NCI-H446 (cell line): ENCODE measurements at places on chromosomes 7 and 10.
A peak's percentile ranks its signal among the peaks of the same experiment; 100 is the strongest.

- DNase-seq, result no peak
Observed at GRCh38 chr7:114082642-114083165, 163.9 kb upstream of the PPP1R3A start.

- DNase-seq, result no peak
Observed at GRCh38 chr10:127998501-127999144, 91.7 kb downstream of the PTPRE start.

DNA sequence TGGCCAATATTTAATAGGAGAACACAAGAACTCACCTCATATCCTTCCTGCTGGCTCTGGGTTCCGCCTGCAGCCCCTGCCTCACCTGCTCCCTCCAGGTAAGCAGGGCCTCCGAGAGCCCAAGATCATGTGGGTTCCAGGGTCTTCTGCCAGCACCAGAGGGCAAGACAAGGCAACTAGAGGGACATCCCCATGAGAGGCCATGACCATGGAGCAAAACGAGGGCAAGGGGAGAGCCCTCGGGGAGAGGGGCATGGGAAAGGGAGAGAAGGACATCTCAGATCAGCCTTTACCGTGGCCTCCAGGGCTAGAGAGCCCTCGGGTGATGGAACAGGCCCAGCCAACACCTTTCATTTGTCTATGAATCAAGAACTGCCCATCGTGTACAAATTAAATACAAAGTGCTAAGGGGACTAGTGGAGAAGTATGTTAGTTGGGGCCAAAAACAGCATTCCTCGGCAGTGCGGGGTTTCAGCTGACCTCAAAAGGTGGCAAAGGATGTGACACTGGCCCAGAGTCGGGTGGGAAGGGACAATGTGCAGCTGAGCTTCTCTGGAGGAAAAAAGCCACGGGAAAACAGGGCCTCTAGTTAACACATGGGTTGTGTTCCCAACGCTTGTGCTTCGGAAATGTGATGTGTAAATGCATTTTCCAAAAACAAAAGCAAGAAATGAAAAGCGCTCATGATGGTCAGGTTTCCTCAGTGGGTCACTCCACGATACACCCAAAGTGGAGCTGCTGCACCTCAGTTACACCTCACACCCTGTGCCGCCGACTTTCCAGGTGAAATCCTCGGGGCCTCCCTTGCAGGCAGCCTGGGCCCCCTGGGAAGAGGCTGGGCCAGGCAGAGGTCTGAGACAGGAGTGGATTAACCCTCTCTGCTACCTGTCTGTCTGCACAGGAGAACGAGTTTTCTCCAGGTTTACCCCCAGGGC is 2.0 kb downstream of the AOC1 start:
- DNase-seq, result no peak

GRCh38 chr7:98771519-98771918 is 98.3 kb downstream of the TMEM130 start:
- no peak for DNase-seq

DNA sequence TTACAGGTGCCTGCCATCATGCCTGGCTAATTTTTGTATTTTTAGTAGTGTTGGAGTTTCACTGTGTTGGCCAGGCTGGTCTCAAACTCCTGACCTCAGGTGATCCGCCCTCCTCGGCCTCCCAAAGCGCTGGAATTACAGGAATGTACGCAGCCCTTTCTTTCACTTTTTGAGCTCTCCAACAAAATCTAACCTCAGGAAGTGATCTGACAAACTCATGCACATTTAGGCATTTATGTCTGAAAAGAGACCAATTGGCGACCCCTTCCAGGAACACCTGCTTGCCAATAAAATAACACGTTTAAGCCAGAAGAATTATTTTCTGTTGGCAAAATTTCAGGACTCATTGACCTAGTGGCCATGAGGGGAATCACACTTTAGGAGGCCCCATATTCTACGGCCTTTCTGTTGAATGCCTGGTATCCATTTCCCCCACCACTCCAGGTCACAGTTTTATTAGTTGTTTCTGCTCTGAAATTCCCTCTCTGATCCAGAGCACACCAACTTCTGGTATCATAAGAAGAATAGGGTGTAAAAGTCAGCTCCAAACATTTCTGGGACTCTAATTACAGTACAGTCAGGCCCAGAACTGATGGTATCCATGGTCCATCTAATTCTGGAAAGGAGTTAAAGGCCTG is 65.8 kb upstream of the FRMD4A start:
- peak; percentile 6 for DNase-seq

DNA sequence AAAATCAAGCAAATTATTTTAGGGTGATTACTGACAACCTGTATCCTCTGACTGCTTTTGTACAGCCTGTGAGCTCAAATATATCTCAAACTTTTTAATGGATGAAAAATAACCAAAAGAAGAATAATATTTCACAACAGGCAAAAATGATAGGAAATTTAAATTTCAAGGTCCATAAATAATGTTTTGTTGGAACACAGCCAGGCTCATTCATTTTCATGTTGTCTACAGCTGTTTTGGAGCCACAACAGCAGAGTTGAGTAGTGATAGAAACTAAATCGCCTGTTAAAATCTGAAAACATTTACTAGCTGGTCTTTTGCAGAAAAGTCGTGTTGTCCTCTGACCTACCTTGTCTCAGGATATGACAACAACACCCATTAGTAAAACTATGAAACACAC is 75.9 kb downstream of the GLI3 start:
- DNase-seq, result no peak

DNA sequence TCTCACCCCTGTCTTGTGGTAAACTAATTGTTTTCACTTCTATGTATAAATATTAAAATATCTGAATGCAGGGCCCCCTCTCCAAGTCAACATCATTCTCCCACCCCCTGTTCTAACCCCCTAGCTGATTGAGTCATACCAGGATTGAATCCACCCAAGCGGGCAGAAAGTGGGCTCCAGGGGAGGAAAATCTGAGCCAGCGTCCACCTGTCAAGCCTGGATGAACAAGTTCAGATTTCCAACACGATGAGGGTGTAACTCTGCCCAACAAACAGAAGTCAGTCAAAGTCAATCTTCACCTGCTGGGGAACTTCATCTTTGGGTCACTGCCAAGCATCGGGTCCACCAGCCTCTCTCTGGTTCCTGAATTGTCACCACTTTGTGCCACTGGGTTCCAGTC is 162.9 kb upstream of the CELF2 start:
- no peak for DNase-seq

GRCh38 chr7:159083001-159083697 is 61.5 kb downstream of the VIPR2 start:
- DNase-seq, result no peak

DNA sequence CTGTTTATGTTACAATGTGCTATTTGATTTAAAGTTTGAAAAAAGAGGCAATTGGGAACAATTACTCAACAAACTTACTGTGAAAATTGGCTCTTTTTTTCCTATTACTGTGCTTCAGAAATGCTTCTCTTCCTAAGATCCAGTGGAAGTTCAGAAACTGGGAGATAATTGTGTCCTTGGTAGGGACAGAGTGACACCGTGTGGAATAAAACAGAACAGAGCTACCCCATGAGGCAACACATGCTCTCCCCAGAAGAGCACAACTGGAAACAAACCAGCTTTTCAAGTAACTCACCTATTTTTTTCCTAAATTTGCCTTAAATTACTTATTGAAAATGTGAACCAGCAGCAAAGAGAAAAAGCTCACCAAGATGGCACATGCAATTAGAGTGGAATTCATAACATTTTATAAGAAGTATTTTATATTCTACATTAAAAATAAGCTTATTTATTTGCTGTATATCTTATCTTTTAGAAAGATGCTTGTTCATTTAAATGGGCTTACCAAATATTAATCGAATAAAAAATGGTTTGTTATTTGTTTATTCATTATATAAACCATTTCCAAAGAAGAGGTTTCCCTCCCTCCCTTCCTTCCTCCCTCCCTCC is 346.1 kb upstream of the ANKRD30A start:
- DNase-seq, result no peak

DNA sequence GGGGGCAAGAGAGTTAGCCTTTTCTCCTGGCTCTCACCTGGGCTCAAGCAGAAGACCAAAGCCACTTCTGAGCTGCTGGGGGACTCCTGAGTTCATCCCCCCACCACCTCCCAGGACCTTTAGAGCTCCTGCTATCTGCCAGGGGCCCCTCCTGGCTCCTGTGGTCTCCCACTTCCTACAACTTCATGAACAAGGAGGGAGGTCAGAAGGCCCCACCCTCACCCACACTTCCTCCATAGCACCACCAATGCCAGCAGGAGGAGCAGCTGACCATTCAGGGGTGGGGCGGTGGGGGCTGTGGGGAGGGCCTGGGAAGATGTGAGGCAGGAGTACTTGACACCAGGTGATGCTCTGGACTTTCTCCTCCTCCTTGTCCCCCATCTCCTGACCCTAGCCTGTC is 32.6 kb upstream of the ADCYAP1R1 start:
- DNase-seq, result no peak

DNA sequence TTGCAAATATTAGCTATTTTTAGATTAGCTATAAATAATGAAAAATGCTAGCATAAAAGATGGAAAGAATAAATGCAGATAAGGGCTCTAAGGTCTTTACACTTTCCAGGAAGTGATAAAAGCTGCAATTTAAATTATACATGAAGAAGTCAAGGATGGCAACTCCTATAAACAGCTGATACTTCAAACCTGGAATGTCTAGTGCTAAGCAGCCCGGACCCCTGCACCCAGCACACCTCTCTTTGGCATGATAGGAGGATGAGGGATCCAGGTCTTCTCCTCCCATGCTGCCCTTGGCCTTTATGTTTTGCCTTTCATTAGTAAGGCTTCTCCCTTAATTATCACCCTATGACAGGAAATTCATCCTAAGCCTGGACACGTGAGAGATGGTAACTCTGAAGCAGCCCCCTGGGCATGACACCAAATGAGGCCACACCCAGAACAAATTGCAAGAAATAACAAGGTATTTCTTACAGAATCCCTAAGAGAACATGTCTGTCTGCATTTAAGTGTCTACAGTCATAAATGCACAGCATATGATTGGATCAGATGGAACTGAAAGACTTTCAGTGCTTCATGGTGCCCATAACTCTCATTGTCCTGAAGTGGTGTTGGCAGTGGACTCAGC is 158.3 kb upstream of the PRSS1 start:
- no peak for DNase-seq

GRCh38 chr7:135341049-135341448 is 107.4 kb downstream of the STRA8 start:
- no peak for DNase-seq

- peak; percentile 83 for DNase-seq
Observed at GRCh38 chr7:120805636-120806388, 52.1 kb downstream of the TSPAN12 start.

GRCh38 chr7:43390576-43390975 is 192.3 kb upstream of the STK17A start:
- DNase-seq, result no peak

- DNase-seq, result no peak
Observed at GRCh38 chr10:76177936-76178335, 746.5 kb downstream of the LRMDA start.

DNA sequence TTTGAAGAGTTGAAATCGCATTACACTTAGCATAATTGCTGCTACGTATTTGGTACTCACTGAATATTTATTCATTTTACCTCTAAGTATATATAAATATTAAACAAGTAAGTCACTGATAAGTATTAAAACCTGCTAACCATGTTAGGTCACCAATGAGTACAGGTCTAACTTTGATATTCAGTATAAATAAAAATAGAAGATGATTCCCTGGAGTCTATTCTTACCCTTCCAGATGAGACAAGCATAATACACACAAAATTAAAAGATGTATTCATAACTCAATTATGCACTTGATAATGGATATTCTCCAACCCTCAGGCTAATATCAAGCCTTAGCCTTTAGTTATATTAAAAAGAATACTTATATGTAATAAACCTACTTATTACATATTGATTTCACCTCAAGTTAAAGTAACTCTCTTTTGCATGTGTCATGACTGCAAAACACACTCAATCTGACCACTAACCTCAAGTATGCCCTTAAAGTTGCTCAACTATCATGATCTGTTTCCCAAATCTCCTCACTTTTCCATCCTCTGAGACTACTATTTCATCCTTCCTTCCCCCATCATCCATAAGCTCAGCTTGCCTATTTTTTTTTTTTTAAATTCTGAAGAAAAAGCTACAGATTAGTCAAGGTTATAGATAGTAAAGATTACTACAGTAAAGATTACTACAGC is 46.8 kb downstream of the IPMK start:
- no peak for DNase-seq

DNA sequence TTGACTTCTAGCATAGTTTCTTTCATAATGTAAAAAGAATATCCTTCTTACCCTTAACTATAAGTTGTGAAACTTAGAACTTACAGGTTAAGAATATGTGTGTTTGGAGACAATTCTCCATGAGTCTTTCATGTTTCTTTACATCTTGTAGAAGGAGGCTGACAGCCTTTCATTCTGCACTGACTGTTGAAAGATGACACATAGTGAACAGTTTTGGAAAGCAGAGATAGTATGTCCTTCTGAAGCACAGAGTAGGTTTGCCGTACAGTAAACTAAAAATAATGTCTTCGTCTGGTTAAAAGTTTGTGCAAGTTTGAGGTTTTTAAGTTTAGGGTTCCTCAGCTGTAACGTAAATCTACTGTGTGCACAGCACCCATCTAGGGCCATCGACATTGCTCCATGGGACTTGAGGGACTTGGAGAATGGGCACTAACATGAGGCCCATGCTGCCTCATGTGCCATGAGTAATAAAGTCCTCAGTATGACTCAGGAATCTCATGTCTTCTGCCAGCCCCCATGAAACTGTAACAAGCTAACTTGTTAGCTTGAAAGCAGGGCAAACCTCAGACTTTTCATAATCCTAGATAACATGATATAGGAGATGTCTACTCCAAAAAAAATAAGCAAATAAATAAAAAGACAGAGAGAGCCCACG is 24.5 kb upstream of the ELAPOR2 start:
- DNase-seq, result no peak

- DNase-seq, result no peak
Observed at GRCh38 chr7:129828989-129829736, 123.6 kb downstream of the UBE2H start.

DNA sequence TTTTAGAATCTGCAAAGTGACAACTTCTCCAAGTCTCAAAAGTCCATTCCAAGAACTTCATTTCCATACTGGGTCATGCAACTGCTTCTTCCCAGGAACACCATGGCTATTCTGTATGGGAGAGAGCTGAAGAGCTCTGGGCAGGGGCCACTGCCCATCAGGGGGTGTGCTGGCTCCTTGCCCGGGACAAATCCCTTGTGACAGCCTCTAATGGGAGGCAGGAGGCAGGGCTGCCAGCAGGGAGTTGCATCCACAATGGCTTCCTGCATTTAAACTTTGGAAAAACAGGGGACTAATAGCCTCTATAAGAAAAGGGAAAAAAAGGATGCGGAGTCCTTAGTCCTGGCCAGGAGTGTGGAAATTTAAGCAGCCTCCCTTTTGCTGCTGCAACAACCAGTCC is 18.4 kb upstream of the FRMD4A start:
- peak; percentile 6 for DNase-seq

- DNase-seq, result no peak
Observed at GRCh38 chr10:122246830-122247520, 24.1 kb upstream of the BTBD16 start.
